T-cell (primary cell): ENCODE measurements at places on chromosomes 1 and 21.
A peak's percentile ranks its signal among the peaks of the same experiment; 100 is the strongest.

DNA sequence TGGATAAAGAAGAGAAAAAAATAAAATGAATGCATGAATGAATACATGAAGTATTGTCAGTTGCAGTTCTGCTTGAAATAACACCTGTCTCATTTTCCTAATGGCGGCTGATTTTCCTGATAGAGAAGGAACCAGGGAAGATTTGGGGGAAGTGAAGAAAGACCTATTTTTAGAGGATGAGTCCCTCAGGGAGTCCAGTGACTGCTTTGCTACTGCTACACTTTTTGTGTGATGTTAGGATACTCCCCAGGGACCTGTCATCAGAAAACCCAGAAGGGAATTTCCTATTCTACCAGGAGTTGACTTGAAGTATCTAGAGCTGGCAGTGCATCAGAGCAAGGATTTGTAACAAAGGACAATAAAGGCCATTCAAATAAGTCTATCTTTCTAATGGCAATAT lies 114.8 kb downstream of the MAB21L3 start:
- no peak for DNase-seq

GRCh38 chr21:14947613-14948160 lies 117.1 kb downstream of the NRIP1 start:
- DNase-seq = no peak

- no peak for DNase-seq
Measured at GRCh38 chr1:232322162-232322734, 307.7 kb downstream of the SIPA1L2 start.

GRCh38 chr21:20108016-20108415 lies 890.2 kb upstream of the NCAM2 start:
- DNase-seq = no peak

GRCh38 chr1:29123053-29123886 lies 433 bp downstream of the TMEM200B start:
- DNase-seq = peak; percentile 45

- DNase-seq = no peak
Measured at GRCh38 chr1:32163405-32163804, 16.1 kb upstream of the TXLNA start.

GRCh38 chr1:19567041-19567440 lies 77.1 kb upstream of the NBL1 start:
- no peak for DNase-seq
